DMS153 (cell line): ENCODE measurements at places on chromosomes 3 and 15.

DNA sequence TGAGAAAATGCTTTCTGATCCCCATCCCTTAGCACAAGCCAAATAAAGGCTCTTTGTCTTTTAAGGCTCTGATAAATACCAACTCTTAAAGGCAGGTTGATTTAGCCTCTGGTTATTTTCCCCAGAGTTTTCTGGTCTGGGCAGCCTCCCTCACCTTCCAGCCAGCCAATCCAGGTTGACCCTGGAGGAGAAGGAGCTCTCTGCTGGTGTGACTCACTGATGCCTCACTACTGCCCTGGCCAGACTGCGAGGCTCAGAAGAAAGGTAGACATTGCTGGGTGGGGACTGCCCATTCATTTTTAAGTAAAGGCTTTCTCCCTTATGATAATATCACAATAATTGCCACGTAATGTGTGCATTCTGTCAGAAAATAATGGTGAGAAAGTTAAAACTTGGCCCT lies 37.1 kb downstream of the SLCO3A1 start:
- no peak for DNase-seq

- DNase-seq: no peak
These were observed 121.1 kb downstream of the CLSTN2 start for GRCh38 chr3:140056047-140056446.

- DNase-seq: no peak
These were observed 709.4 kb downstream of the ZNF385D start for GRCh38 chr3:21041621-21042020.

- no peak for DNase-seq
These were observed 31.7 kb upstream of the NPHP3 start for GRCh38 chr3:132753946-132754345.

DNA sequence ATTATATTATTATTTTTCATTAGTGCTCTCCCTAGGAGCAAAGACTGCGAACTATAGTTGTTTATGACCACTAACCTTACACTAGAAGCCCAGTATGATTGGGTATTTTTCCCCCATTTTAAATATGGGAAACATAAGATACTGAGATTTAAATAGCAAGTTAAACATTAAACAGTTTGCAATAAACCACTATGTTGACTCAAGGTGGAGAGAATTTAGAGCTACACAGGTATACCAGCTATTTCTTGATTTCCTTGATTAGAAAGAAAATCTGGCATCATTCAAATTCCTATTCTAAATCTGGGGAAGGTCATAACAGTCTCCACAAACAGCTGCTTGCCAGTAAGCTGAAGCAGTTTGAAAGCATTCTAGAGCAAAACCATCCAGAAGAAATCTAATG lies 863.8 kb upstream of the CFAP20DC start:
- no peak for DNase-seq

DNA sequence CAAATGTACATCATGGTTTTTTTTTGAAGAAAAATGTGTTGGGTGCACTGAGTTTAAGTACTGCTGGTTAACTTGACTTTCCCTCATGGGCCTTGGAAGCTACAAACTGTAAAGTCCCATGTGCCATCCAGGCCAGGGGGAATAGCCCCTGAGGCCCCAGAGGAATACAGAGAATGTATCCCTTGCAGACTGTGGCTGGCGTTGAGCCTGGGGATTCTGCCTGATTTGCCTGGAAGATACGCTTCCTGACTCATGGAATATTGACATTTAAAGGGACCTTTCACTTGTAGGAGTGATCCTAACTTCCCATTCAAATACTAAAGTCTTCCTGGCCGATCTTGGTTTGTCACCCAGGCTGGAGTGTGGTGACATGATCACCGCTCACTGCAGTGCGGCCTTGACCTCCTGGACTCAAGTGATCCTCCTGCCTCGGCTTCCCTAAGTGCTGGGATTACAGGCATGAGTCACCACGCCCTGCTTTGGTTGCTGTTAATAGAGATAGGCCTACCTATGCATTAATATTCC lies 42.0 kb downstream of the ADAMTSL3 start:
- no peak for DNase-seq

DNA sequence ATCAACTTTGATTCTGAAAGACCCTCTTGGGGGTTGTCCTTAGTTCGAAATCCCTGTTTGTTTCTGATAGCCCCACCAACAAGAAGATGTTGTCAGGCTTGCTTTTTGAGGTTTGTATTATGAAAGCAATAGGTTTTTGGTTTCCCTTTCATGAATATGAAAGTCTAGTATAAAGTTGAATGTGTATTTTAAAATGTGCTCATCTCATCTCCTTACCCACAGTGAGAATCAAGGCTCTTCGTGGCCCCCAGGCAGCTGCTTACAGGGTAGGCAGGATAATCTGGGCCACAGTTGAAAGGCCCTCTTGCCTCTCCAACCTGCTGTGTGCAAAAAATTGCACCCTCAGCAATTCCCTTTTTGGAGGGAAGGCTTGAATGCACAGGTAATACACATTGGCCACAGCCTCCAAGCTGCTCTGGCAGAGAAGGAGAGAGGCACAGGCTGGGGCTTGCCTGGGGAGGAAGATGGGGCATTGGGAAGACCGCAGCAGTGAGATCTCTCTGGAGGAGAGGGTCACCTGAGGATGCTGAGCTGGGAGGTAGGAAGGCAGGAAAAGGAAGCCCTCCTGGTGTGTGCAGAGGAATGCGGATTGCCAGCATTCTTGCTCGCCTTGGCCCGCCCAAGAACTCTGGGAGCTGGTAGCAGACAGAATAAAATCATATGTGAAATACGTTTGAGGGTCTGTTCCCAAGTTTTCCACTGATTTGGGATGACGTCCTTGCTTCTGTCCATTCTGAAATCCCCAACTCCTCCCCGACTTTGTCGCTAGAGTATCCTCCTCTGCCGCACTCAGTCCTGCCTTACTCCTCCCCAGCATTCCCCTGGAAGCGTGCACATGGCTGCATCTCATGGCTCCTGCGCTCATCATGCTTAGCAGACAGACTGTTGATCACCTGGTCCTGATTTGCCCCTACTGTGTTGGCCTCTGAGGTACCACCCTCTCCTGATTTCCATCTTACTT lies 196.4 kb downstream of the RPLP1 start:
- no peak for DNase-seq

DNA sequence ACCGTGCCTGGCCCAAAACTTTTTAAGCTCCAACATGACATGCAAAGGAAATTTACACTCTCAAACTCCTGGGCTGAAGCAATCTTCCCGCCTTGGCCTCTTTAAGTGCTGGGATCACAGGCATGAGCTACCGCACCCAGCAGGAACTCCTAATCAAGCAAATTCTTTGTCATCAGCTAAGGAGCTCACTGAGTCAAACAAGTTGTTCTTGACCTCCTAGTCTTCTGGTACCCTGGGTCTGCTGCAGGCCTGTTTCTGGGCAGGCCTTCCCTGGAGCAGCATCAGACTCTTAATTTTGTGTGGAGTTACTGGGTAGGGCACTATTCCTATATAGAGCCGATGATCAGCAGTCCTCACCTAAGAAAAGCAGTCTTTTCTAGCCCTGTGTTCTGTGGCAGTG lies 68.4 kb upstream of the FLNB start:
- no peak for DNase-seq

DNA sequence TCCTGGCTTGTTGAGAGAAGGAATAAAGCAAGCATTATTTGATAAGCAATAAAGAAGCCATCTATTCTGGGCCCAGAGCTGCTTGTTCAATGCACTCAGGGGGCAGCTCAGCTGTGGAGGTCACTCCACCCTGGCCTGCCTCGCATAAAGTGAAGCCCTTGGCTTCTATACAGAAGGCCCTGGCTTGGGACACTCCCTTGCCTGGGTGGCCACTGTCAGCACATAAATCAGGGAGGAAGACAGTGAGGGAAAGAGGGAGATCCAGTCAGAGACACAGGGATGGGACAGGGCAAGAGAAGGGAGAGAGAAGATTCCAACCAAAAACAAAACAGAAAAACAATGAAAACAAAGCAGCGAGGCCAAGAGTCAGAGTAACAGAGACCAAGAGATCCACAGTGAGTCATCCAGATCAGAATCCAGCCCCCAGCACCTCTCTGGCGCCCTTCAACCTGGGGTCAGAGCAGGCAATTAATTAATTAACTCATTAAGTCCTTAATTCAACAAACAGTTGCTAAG lies 11.8 kb downstream of the INSYN1 start:
- no peak for DNase-seq

GRCh38 chr3:88403319-88403718 lies 253.6 kb downstream of the C3orf38 start:
- DNase-seq: no peak

- DNase-seq: no peak
These were observed 21.8 kb downstream of the RASGRF1 start for GRCh38 chr15:79068790-79069189.

DNA sequence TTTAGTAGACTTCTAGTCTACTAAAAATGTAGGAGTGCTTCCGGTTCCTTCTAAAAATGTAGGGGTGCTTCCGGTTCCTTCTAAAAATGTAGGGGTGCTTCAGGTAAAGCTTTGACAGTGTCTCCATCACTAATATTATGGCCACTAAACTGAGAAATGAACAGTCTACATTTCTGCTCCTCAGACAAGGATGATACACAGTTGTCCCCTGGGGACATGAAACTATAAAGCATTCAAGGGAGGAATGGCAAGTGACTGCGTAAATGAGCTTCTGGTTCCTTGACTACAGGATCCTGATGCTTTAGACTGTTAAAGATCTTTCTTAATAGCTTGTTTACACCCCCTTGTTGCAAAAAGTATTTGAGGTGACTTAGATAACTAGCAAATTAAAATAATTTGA lies 53.9 kb upstream of the SLC9A9 start:
- DNase-seq: no peak

GRCh38 chr3:154625756-154626155 lies 195.8 kb upstream of the GPR149 start:
- no peak for DNase-seq

GRCh38 chr3:134311265-134311664 lies 60.6 kb upstream of the RYK start:
- DNase-seq: no peak

- DNase-seq: no peak
These were observed 72.3 kb upstream of the ICE2 start for GRCh38 chr15:60551147-60551780.

DNA sequence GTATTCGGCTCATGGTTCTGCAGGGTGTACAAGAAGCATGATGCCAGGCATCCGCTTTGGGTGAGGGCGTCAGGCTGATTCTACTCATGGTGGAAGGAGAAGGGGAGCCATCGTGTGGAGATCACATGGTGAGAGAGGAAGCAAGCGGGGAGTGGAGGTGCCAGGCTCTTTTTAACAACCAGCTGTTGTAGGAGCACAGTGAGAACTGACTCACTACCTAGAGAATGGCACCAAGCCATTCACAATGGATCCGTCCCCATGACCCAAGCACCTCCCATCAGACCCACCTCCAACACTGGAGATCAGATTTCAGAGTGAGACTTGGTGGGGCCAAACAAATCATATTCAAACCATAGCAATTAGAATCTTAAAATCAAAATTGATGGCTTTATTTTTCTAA lies 259.8 kb upstream of the CTDSPL start:
- no peak for DNase-seq

DNA sequence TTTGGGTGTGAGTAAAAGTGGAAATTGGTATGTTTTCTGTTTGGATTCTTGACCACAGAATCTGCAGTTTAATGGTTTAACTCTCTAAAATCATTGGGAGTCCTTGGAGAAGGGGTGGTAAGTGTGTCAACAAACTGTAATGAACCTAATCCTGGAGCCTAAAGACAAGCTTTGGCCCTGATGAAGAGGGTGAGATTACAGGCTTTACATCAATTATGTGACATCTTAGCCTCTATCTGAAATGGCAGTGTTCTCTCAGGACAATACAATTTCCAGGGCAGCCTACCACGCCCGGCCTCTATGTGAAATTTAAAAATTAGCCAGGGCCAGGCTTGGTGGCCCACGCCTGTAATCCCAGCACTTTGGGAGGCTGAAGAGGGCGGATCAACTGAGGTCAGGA lies 4.3 kb upstream of the PKM start:
- no peak for DNase-seq

GRCh38 chr3:53688066-53688465 lies 158.2 kb downstream of the CHDH start:
- DNase-seq: no peak

- DNase-seq: no peak
These were observed 233.3 kb upstream of the SLCO3A1 start for GRCh38 chr15:91620229-91620628.

DNA sequence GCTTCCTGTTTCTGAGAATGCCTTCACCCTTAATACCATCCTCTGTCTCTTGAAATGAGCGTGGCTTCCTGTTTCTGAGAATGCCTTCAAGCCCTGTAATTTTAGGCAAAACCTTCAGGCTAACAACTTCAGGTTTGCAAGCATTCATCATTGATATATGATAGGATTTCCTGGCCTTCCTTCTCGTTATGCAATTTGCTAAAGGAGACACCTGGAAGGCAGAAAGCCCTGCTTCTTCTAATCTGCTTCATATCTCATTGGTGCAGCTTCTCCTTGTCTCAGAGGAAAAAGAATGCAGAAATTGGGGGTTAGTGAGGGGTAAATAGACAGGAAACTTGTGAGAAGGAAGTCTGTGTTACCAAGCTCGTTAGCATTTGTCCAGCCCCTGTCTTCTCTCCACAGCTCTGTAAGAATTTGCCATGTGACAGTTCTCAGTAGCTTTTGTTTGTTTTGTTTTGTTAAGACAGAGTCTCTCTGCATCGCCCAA lies 7.3 kb downstream of the ARL6IP5 start:
- DNase-seq: no peak

DNA sequence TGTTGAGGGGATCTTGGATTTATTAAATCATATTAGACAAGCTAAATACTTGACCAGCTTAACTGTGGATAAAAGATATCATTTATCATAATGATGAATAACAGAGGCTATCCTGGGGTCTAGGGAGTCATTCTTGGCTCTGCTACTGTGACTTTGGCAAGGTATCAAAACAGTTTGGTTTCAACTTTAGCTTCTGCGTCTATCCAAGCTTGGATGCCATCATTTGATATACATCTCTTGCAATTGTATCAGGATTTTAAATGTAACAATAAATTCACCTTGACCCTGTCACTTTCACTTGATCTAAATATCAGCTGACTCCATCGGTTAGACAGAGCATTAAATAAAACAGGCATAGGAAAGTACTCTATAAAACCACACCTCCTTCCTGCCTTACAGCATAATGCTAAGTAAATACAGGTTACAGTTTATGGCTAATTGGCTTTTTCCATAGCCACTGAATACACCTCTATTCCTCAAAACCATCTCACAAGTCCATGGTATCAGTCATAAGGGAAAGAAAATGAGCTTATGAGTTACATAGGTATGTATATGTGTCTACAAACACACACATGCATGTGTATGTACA lies 262.9 kb downstream of the CTNNB1 start:
- DNase-seq: no peak

DNA sequence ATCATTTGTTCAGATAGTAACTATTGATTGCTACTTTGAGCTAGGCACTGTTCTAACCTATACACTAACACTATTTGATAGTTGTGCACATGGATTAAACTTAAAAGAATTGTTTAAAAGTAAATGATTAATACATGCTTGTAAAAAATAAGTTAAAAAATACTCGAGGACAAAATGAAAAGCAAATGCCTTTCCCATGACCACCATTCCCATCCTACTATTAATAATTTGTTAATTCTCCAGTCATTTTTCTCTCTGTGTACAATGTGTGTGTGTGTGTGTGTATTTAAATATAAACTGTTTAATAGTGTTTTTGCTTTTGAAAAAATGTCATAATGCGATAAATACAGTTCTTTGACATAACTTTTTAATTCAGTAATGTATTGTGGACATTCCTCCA lies 78.7 kb upstream of the KCNMB2 start:
- DNase-seq: no peak
